ENCODE measurements at places on chromosomes 16 and 17.

DNA sequence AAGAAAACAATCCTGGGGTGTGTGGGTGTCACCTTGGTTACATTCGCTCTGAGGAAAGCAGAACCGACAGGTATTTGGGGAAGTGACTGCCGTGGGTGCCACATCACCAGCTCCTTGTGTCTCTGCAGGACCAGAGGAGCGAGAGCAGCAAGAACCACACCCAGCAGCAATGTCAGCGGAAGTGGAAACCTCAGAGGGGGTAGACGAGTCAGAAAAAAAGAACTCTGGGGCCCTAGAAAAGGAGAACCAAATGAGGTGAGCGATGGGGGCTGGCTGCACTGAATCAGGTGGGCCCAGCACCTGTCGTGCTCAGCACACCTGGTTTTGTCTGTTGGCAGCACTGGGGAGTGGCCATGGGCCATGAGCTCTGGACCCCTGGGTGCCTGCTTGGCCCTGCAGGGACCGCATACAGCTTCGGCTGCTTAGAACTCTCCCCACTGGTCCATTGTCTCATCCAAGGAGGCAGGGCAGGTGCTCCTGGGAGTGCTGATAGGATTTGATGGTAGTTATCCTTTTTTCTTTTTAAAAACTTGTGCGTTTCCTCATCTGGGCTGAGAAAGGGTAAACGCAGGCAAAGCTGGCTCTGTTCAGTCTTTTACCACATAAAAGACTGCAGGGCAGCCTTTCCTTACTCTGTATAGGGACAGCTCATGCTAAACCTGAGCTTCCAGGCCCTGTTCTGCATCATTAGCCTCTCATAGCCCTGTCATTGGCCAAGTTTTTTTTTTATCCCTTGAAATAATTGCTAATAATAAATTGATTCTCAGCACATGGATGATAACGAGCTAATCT lies 29.4 kb downstream of the HMOX2 start:
- peak; percentile 72 for DNase-seq

DNA sequence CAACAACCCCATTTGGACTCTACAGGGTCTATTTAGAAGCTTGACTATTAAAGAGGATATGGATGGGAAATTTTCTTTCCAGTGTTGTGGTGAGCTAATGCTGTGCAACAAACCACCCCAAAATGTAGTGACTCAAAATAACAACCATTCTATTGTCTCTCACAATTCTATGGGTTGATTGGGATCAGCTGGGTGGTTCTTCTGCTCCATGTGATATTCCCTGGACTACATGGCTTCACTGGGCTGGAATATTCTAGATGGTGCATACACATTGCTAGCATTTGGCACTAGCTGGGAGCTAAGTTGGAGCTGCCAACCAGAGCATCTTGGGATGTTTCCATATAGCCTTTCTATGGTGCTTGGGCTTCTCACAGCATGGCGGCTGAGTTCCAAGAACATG lies 30.2 kb downstream of the SLC6A2 start:
- DNase-seq = no peak

- no peak for DNase-seq
These were observed 29.5 kb downstream of the NOS2 start for GRCh38 chr17:27770877-27771276.

DNA sequence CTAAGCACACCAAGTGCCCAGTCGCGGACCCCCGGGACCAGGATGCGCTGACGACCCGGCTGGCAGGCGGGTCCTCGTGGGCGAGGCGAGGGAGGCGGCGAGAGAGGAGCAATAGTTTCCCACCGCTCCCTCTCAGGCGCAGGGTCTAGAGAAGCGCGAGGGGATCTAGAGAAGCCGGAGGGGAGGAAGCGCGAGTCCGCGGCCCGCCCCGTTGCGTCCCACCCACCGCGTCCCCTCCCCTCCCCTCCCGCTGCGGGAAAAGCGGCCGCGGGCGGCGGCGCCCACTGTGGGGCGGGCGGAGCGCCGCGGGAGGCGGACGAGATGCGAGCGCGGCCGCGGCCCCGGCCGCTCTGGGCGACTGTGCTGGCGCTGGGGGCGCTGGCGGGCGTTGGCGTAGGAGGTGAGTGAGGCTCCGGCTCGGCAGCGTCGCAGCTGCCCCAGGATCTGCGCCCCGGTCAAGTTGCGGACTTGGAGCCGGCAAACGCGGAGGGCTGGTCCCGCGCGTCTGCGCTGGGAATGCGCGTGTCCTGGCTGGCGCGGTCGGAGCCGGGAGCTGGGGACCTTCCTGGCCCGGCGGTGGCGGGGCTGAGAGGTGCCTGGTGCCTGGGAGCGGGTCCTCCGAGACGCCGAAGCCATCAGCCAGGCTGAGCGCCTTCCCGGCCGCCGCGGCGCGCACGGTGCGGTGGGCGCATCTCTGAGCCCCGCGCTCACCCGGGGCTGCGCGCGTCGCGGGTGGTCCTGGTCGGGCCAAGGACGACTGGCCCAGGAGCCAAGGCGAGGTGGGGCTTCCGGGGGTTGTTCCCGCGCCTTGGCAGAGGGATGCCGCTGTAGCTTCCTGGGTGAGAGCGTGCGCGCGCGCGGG lies at the start of gene ITGB3:
Gene ITGB3, plus strand, starts transcription at position 287 of the 862 bp plus-strand sequence. Its CDS starts 35 bp downstream, at position 322.
- DNase-seq = peak; percentile 67

DNA sequence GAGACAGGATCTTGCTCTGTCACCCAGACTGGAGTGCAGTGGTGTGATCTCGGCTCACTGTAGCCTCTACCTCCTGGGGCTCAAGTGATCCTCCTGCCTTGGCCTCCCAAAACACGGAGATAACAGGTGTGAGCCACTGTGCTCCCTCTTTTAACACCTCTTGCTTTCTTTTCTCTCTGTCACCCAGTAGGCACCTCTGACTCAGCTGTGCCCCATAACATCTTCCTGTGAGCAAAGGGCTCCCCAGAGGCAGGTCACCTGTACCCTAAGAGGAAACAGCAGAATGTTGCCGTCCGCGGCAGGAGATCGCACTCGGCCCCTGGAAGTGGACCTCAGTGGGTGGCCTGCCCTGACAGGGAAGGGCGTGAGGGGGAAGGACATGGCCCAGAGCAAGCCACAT lies 918 bp upstream of the NLRC3 start:
- peak; percentile 50 for DNase-seq

DNA sequence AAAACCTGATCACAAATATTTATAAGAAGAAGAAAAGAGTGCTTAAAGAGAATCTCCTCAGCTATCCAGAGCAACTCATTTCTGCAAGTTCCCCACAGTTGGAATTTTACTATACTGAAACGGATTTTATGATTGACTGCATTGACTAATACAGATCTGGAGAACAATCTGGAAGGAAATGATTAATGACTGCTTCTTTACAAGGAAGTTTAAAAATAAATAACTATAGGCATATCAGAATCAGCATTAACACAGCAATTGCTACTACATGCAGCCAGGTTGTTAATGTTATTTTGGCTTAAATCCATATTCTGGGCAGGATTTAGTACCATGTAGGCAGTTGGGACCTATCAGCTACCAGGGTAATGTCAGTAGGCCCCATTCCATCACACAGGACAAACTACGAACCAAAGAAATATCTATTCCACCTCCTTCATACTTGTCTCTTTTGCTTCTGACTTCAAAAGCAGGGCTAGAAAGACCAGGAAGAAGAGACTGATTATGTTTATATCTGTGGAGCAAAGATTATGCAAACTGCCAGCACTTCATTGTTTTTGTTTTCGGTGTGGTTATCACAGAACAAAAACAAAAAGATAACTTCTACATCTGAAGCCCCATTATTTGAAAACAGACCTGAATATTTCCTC lies 3.9 kb downstream of the SKAP1 start:
- DNase-seq = no peak

DNA sequence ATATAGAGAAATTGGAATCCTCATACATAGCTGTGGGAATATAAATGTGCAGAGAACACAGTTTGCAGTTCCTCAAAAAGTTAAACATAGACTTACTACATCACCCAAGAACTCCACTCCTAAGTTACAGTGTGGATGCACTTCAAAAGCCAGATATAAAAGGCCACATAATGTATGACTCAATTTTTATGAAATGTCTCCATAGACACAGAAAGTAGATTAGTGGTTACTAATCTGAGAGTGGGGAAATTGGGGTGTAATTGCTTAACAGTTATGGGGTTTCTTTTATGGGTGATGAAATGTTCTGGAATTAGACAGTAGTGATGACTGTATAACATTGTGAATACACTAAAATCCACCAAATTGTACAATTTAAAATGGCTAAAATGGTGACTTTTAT lies 60.9 kb downstream of the CACNG1 start:
- no peak for DNase-seq

DNA sequence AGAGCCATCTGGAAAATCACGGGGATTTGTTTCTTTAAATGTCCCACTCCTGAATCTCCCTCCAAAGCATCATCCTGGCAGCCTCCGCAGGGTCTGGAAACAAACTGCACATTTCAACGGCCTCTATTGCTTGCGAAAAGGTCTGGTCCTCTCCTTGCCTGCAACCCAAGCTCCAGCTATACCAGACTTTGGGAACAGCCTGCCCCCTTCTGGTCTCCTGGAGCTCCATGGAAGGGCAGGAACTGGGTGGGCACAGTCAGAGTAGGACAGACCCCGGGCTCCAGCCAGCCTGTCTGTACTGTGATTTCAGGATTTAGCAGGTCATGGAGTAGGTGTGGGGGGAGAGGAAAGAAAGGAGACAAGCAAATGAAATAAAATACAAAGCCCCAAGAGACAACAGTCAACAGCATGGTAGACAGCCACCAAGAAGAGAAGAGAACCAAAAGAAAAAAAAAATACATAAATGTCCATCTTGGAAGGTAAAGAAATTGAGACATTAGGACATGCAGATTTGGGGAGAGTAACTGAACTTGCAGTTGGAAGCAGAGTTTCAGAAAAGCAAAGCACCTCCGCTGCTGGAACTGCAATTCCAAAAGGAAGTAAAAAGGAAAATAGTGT lies 2.7 kb downstream of the XYLT1 start:
- DNase-seq = peak; percentile 46

DNA sequence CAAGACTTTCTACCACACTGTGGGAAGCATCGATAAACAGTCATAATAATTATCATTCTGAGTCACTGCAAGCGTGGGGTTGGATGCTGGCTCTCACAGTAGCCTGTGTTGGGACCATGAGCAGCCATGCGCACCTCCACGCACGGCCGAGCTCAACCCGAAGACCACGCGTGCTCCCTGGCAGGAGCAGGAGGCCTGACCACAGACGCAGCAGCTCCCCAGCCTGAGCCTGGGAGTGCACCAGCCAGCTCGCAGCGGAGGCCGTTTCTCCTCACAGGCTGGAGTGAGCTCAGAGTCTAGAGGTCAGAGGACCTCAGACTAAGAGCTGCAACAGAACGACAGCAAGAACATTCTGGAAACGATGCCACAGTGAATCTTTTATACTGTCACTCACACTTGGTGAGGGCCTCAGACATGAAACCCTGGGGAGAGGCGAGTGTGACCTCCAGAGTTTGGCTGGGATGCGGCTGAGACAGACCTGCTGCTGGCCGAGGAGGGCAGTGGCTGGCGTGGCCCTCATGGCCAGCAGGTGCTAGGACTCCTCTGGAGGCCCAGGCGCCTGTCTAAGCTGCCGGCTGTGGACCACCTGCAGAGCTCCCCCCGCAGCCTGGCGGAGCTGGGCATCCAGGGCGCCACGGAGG lies 6.0 kb downstream of the NDUFAF8 start:
- DNase-seq = no peak

- peak; percentile 18 for DNase-seq
These were observed 458.6 kb upstream of the GOT2 start for GRCh38 chr16:59192551-59193199.

GRCh38 chr17:80910043-80910442 lies 81.6 kb upstream of the CHMP6 start:
- no peak for DNase-seq

DNA sequence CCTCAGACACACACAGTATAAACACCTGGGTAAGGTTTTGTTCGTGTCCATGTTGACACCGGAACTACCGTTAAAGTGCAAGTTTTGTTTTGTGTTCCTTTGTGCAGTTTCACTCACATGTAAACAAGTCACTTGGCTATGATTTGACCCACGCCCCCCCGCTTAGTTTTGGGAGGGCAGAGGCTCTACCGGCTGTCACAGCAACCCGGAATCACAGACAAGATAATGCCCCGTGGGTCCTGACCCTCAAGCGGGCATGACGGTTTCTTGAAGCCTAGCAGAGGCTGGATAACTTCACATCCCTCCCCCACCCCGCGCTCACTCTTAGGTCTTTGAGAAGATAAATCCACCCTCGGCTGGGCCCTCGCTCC lies 1.7 kb downstream of the RASD1 start:
- no peak for DNase-seq

DNA sequence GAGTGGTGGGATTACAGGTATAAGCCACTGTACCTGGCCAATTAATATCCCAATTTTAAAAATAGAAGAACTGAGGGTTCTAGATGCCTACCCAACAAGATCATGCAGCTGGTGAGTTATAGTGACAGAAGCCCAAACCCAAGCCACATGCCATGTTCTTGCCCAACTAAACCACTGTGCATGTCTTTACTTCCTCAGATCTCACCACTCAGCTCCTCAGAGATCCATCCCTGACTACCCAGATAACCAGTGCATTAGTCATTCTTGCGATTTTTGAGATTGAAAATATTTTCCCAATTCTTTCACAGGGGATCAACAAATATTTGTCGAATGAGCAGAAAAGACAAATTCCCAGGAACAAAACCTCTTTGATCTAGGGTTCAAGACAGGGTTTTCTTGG lies 303.1 kb downstream of the CBLN1 start:
- no peak for DNase-seq

DNA sequence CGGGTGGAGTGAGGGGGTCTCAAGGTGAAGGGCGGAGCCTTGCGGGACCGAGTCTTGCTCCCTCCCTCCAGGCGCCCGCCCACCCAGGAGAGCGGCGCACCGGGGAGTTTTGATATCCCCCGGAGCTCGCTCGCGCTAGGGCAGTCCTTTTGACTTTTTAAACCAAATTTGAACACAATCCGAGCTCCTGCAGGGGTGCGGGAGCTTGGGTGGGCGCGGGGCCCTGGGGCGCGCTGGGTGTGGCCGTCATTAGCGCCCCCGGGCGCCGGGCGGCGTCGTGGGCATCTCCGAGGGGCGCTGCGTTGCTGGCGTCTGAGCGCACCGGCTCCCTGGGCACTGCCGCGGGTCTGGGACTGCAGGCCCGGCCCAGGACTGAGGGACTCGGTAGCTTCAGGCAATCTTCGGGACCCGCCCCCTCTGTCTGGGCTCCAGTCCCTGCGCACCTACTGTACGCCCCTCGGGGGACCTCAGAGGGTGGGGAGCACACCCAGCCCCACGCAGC lies 10.9 kb downstream of the MAF start:
- DNase-seq = no peak

- no peak for DNase-seq
These were observed 32.2 kb upstream of the MLKL start for GRCh38 chr16:74732707-74733350.

GRCh38 chr17:42913522-42913921 lies 12.9 kb downstream of the G6PC1 start:
- no peak for DNase-seq
